ENCODE measurements at places on chromosomes 4 and X.

- DNase-seq = no peak
Measured at GRCh38 chr4:138410266-138410665, 168.1 kb upstream of the SLC7A11 start.

DNA sequence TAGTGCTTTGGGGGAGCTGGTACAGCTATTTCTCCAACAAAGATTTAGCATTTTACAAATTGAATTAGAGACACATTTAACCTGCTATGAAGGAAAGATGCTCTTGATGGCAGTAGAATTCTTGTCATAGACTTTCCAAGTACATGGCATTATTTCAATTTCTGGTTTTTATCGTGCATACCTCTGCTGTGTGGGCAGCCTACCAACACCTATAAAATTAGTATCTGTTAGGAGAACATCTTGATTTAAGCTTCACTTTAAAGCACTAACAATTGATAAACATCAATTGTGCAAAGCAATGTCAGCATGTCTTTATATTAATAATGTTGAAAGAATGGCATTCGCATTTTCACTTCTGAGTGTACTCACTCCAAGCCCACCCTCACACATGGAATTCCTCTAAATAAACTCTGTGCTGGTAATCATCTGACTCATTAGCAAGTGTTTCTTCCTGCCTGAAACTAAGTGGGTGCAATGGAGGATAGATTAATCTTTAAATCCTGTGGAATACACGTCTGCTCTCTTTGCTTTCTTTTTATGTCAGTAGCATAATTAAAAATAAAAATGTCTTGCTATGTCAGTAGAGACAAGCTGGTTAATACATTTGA, 279.8 kb upstream of the MAGEB18 start:
- no peak for DNase-seq

DNA sequence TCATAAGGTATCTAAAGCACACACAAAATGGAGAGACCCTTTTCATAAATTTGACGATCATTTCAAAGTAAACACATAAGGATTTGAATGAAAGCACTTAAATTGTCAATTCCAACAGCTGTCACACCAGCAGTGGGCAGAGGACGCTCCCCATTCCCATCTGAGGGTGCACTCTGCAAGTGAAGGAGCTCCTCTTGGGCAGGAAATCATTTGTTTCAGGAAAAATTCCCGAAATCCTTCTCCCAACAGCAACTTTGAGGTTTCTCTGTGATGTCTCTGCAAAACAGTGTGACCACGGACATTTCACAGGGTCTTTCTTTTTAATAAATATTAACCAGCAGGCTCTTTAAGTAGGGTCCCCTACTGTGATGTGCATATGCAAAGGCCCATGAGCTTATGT, 111.0 kb downstream of the EPHA5 start:
- DNase-seq = no peak

DNA sequence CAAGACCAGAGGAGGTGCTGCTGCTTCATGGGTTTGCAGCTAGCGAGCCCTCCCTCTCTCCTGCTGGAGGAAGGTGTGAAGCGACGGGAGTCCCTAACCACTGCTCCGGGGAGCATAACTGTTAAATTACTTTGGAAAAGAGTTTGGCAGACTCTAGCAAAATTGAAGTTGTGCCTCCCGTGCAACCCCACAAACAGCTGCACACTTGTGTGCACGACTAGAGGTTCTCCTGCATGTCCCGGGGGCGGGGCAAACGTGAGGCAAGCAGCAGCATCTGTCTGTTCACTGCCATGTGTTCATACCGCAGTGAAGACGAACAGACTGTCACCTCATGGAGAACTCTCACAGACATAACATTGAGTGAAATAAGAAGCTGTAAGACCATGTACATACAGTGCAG, 34.5 kb downstream of the TNIP2 start:
- DNase-seq = no peak

GRCh38 chr4:142064181-142064580, 427.8 kb downstream of the IL15 start:
- no peak for DNase-seq

DNA sequence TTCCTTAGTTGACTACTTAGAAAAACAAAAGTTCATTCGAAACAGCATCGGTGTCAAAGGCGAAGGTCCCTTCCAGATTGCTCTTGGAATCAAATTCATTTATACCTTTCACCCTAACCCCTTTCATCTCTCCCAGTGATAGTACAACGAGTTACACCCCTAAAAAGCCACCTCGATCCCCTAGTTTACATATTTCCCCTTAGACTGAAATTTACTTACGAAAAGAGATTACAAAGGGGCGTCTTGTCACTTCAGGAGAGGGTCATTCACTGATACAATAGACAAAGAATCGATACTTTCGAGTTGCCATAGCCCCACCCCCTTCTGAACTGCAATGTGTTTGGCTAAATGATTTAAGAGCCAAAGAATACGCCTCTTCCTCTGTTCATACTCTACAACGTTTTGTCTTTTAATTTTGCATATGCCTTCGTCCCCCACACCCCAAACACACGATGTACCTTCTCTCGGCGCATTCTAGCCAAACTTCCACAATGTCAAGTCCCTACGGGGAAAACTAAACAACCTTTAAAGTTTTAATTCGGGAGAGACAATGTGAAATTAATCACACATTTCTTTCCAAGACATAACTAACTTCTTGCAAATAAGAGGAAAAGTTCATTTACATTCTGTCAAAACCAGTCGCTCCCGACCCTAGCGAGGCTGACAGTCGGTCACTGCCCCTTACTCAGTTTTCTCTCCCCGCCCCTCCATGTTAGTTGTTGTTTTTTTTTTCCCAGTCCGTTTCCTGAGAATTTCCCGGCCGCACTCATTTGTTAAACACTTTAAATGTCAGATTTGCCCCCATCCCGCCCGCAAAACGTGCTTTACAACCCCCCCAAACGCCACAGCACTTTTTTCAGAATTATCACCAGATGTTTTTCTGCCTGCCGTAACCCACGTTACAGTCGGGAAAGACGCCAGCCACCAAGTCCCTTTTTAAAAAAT, 88.6 kb downstream of the HPRT1 start:
- no peak for DNase-seq

DNA sequence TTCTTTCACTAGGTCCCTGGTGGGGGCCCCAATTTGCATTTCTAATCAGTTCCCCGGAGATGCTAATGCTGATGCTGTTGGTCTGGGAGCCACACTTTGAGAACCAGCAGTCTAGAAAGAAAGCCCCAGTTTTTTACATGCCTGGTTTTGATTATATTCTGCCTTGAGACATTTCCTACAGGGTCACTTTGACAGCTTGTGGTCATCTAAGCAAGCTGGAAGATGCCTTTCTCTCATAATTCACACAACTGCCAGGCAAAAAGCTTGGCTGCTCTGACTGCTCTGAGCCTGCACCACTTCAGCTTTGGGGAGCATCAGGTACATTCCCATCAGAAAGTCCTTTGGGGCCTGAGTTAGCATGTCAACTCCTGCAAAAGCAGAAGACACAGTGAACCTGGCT, 5.9 kb upstream of the PLAC1 start:
- no peak for DNase-seq

DNA sequence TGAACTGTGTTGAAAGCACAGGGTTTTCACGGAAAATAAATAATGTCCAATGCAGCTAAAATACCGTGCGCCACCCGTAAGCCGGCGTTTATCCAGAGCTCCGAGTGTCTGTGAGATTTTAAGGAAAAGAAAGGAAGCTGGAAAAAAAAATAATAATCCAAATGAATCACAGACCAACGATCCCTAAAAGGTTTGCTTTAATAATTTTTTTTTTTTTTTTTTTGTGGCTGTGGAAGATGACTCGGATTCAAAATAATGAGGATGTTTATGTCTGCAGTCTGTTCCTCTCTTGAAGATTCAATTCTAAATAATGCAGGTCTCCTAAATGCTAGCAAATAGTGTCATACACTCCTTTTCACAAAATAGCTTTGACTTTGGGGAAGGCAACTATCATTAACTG, 84.6 kb upstream of the PPP2R3B start:
- no peak for DNase-seq

GRCh38 chrX:111609206-111609605, 71.8 kb upstream of the ALG13 start:
- no peak for DNase-seq

DNA sequence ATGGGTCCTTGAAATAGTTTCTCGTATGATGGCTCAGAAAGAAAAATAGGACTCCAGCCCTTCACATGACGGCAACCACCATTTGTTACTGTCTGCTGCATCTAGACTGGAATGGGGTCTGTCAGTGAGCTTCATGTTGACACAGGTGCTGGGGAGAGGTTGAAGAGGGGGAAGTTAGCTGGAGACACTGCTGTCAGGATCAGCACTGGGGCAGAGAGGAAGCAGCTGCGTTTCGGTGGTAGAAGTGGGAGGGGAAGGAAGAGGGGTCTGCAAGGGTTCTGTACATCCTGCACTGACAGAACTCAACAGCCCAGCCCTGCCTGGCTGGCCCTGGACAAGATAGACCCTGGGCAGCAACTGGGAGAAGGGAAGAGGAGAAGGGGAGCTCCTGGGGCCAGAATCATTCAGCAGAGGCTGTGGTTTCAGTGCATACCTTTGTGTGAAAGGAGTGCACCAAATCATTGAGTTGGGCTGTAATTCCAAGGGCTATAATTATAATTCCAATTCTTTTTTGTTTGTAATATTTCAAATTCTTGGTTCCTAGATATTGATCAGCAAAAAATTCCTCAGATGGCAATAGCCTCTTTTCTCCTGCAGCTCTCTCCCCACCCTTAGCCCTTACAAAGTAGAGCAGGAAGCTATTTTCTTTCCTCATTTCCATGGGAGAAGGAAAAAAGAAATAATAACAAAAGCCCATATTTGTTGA, 119.4 kb upstream of the C1GALT1C1 start:
- no peak for DNase-seq

DNA sequence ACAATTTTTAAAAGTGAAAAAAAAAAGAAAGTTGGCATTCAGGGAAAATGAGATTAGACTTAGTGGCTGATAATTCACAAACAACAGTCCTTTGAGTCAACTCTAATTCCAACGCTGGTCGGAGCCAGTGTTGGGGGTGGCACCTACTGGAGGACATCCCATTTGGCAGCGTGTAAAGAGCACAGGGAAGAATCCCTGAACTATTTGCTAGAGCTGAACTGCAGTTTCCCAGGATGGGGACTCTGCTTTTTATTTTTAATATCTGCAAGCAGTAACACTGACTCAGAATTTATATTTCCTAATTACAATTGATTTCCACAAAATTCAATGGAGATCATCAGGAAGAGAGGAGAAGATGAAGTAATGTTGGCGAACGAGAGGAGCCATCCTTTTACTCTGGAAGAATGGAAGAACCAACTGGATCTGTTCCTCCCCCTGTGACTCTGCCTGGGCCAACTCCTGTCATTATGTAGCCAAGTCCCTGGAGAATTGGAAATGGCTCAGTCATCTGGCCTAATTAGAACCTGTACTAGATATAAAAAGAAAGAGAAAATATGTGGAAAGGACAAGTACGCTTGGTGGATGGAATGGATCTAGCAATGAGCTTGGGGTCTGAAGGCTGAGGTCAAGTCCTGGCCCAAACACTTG, 76.7 kb downstream of the IRF2 start:
- peak; percentile 35 for DNase-seq

- DNase-seq = peak; percentile 74
Measured at GRCh38 chr4:168646001-168646768, 149.3 kb downstream of the PALLD start.

DNA sequence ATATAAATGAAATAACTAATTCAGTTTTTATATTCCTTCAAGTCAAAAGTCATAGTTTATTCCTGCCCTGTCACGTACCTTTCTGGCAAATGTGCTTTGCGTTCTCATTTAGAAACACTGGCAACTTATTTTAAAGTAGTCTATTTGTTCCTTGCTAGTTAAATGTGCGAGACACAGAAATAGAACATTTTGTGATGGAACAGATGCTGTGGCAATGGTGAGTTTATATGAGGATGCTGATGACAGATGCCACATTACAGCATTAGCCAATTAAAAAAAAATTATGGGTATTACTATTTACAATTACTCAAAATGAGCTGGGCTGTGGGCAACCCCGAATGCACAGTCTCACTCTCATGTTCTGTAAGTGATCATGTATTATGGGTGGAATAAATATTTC, 26.1 kb upstream of the EPHA5 start:
- no peak for DNase-seq

DNA sequence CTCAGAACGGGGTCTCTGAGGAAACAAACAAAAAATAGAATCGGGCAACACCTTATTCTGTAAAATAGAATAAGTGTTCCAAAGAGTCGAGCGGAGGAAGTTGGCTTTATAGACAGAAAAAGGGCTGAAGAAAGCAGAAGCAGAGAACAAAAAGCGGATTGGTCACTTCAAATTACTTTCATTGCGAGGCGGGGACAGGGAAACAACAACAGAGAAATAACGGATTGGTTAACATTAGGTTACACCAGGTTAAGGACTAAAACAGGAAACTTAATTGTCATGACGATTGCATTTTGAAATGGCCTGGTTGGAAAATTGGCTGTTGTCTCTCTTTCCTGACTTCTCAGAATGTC, 433 bp upstream of the COQ2 start:
- no peak for DNase-seq

- no peak for DNase-seq
Measured at GRCh38 chr4:181078196-181078595, 1165.0 kb upstream of the TENM3 start.

DNA sequence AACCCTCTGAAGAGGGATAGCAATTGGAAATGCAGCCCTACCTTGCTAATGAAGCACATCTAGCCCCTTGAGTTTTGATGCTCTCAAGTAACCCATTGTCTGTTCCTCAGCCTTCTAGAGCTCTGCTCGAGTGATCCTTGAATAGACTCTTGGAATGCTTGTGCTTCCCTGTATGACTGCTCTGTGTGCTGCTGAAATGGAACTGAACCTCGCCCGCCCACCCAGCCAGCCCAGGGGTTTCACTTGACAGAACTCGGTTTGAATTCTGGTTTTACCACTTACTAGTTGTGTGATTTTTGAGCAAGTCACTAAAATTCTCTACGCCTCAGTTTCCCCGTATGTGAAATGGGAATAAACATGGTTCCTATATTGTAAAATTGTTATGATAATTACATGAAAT, 77.1 kb downstream of the MID2 start:
- no peak for DNase-seq

DNA sequence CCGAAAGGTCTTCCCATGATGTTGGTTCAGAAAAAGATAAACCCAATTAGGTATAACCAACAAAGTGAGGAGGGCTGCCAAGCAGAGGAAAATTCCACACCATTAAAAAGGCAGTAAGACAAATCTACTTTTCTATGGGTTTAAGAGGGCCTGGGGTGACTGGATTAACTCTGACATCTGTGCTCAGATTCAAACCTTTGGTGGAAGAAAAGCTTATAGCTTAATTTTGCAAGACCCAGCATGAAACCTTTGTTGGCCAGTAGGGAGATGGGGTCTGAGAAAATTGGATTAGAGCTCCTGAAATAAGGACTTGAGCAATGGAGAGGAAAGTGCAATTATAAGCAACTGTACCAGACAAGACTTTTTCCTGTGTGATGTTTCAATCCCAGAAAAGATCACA, 104.2 kb downstream of the KDR start:
- DNase-seq = no peak

DNA sequence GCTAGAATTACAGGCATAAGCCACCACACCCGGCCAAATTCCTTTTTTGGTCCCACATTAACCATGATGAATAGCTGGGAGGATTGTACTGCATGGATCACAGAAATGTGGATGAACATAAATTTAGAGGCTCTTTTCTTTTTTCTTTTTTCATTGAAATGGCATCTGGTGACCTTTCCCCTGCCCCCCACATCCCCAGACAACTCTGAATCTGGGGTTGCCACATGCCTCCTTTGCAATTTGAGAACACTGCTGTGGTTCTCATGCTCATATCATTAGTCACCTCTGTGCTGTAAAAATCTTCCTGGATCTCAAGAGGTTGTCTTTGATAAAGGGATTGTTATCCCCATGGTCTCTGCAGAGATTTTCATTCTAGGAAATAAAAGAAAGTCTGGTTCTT, 22.8 kb upstream of the FMR1NB start:
- no peak for DNase-seq

- no peak for DNase-seq
Measured at GRCh38 chr4:2331519-2332200, 69.8 kb upstream of the MXD4 start.

Data from BE2C (cell line).